ENCODE measurements at places on chromosomes 11 and 22.

GRCh38 chr11:61513143-61513765 is 4.7 kb downstream of the LRRC10B start:
- DNase-seq, result no peak

GRCh38 chr11:130796828-130797227 is 119.5 kb downstream of the SNX19 start:
- no peak for DNase-seq

DNA sequence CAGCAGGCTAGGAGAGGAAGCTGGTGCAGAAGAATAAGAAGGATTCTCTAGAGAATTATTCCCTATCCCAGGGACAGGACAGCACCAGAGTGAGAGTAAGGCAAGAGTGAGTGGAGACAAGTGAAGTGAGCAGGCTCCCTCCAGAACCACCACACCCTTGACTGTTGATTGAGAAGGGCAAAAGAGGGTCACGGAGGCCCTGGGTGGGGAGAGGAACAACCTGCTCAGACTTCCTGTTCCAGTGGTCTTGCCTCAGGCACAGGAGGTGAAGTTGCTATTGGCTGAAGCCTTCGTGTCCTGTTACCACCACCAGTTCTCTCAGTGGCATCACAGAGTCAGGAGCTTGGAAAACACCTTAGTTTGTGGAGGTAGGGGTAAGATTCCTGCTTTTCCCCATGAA is 51.7 kb upstream of the CCDC89 start:
- DNase-seq, result no peak

GRCh38 chr11:27716835-27717234 is 16.6 kb upstream of the BDNF start:
- no peak for DNase-seq

GRCh38 chr11:77046060-77046501 is 11.9 kb downstream of the B3GNT6 start:
- no peak for DNase-seq

GRCh38 chr11:17736930-17737817 is 2.6 kb downstream of the KCNC1 start:
- no peak for DNase-seq

DNA sequence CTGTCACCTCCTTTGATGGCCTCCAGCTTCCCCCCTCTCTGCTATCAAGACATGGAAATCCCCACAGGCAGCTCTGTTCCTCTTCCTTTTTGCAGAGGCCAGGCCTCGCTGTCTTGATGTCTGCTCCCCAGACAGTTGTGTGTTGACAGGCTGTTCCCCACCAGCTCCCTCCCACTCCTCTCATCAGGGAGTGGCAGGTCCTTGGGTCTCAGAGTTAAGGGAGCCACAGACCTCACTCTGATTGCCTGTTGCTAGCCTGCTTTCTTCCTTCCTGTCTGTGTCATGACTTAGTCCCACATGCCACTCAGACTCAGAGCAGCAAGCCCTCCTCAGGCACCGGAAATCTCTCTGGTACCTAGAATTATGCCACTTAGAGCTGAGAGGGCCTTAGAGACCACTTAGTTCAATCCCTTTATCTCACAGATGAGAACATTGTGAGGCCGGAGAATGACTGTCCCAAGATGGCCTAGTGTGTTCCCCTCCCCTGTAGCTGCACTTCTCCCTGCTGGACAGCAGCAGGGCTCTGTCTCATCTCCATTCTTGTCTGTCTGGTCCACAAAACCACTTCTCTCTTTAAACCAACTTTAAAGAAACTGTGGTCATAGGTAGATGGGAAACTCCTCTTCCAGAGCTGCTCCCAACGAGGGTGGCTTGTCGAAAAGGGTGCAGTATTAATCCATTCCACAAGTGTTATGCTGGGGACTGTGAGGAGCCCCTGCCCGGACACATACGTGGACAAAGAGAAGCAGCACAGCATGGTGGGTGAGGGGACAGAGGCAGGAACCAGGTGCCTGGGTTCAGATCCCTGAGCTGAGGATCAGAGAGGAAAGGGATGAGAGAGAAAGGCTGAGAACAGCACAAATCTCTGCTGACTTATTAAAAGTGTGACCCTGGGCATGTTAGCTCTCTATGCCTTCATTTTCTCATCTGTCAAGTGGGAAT is 4.2 kb downstream of the AMPD3 start:
- peak; percentile 30 for DNase-seq

DNA sequence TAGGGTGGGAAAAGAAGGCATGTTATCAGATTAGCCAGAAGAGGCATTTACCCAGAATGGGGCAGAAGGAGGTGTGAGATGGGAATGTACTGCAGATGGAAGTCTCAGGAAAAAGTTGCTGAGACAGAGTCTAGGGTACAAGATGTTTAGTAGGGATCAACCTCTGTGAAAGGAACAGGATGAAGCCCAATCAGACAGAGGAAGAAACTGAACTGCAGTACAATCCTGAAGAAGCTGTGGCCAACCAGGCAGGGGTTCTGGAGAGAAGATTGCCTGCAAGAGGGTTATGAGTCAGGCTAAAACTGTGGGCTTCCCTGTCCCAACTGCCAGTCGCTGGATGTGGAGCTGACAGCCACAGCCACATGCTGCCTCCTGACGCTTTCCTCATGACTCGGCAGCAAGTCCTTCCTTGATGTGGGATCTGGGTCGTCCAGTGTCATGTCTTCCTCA is 64.0 kb downstream of the CWC15 start:
- no peak for DNase-seq

DNA sequence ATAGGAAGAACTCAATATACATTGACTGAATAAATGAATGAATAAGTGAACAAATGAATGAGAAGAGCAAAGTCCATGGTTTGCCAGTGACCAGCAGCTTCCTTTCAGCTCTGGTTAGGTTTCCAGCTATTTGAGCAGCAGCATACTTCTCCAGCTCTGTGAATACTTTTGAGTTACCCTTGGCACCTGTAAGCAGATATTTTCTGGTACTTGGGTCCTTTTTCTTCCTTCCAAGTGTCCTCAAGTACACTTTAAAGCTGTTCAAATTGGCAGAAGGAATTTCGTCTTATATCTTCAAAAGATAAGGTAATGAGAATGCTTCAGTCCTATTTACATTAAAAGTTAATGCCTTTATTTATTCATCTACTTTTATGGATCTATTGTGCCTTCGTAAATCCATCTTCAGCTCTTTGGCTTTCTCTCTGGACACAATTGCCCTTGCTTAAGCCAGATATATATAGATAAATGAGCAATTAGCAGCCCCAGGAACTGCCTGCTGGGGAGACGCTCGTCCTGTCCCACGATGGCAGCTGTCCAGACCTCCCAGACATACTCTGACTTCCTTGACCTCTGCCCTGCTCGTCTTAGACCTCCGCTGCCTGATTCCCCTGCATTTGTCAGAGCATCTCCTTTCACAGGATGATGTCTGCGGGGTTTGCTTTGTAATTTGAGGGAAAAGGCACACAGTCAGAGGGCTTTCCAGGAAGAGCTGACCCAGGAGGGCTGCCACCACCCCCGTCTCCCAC is 926.3 kb downstream of the OPCML start:
- DNase-seq, result no peak

GRCh38 chr11:11629368-11629767 is 7.6 kb upstream of the GALNT18 start:
- no peak for DNase-seq

DNA sequence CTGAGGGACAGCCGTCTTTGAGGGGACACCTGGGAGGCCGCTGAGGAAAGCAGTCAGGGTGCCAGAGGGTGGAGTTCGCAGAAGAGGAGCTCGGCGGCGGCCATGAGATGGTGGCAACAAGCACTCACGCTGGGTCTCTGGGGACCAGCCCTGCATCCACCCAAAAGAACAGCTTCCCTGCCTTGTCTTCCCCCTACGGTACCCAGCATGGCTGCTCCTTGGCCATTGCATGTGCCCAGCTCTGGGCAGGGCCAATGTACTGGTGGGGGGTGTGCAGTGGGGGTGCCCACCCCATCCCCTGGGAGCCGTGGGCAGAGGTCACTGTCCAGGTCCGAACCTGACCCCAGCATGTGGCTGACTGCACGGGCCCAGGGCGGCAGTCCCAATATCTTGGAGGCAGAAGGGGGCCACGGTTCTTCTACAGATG is 42.3 kb downstream of the OSBPL5 start:
- no peak for DNase-seq

- no peak for DNase-seq
Measured at GRCh38 chr11:2259897-2260451, 10.4 kb downstream of the ASCL2 start.

DNA sequence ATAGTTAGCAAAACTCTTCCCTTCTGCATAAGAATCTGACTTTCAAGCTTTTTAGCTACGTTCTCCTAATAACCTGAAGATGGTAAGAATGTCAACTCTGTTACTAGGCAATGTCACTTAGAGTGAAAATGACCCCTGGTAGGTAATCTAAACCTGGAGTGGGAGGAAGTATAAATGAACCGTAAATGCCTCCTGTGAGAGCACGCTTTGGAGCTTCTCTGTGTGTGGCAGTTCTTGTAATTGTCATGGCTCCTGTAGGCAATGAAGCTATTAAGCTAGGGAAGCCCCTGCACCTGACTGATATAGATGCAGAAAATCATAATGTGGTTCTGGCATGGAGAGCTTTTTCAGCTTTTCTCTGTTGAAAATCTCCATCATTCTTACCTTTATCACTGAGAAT is 29.4 kb downstream of the CALCA start:
- no peak for DNase-seq

GRCh38 chr11:11594162-11594561 is 27.6 kb downstream of the GALNT18 start:
- no peak for DNase-seq

DNA sequence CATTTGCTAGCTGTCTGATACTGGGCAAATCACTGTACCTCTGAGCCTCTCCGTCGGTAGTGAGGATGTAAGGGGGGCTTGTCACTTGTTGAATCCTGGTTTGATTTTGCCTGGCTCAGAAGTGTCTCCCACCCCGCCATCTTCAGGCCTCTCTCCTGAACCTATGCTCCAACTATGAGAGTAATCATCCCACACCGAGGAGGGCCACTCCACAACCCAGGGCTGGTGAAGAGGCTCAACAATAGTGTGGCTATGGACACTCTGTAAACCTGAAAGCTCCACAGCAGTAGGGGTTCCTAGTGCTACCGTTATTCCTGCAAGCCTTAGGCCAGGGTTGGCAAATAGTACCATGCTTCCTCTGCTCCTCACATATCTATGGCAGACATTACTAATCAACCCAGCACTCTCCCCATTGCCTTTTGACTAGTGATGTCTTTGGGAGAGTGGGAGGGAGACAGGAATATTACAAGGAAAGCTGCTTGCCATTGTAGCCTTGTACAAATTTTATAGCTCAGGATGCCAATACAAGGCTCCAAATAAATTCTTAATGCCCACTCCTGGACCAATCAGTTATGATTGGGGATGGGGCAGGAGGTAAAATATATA is 134.0 kb upstream of the TEAD1 start:
- DNase-seq, result no peak

GRCh38 chr11:69008737-69009440 is 4.2 kb downstream of the MRGPRF start:
- DNase-seq, result no peak

DNA sequence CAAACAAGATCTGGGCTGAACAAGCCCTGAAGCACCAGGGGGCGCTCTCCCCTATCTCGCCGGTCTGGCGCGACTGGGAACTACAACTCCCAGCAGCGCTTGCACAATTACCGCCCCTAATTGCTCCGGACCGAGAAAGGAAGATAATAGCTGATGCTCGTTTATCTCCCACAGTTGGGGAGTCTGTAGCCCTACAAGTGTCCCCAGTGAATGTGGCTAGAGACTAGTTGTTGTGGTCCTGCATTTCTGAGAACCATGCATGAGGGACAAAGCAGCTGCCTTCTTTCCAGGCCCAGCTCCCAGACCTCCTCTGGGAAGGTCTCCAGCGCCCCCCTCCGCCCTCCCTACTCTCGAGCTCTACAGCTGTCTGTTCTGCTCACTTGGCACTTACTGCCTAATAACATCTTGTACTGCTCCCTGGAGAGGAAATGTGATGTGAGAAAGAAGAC is 34.4 kb downstream of the NRXN2 start:
- peak; percentile 98 for DNase-seq

GRCh38 chr11:110712659-110713448 is 617 bp upstream of the ARHGAP20 start:
- peak; percentile 40 for DNase-seq

GRCh38 chr11:15944460-15944859 is 411.9 kb downstream of the SOX6 start:
- DNase-seq, result no peak

DNA sequence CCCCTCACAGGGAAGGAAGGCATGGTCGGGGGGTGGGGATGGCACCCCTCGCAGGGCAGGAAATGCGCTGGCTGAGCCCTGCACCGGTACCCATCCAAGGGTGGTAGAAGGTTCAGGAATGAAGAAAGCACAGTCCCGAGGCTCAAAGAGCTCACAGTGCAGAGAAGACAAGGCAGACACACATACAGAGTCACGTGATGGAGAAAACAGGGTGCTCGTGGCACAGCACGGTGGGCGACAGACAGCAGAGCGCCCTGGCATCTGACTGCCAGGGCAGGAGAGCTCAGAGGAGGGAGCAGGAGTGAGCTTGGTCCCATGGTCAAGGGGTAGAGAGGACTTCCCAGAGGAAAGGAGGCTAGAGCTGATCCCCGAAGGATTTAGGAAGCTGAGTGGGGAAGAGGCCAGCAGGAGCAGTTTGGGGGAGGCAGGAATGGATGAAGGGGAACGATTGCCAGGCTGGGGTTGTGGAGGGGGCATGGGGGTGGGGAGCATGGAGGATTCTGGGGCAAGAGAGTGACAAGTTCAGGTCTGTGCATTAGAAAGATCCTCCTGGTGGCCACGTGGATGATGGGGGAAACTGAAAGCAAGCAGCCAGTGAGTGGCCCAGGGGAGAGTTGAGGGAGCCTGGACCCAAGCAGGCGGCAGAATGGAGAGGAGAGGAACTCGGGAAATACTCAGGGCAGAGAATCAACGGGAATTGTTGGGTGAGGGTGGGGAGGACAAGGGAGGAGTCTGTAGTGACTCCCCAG is 43.9 kb downstream of the PDE2A start:
- no peak for DNase-seq

DNA sequence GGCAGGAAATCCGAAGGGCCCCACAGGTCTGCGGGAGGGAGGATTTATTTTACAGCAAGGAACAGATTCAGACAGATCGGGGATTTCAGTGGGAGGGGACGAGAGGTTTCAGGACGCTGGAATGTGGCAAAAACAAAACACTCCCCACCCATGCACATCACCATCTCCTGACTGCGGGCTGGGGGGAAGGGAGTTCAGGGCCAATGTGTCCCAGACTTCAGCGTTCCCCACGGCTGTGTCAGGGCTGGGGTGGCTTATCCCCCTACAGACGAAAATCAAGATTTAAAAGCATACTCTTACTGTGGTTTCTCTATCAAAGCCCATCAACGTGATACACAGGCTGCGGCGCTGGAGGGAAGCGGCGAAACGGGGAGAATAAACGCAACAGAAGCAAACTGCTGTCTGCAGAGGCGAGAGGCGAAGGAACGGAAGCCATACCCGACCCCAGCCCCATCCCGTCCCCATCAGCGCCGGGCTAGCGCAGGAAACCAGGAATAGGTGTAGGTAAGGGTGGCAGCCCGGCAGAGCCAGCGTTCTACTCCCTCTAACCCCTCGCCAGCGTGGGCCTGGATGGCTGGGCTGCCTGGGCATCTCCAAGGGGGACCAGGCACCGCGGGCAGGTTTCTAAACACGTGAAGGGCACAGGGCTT is 2.7 kb downstream of the TENM4 start:
- DNase-seq, result peak; percentile 61

GRCh38 chr11:8357891-8358566 is 94.4 kb upstream of the LMO1 start:
- no peak for DNase-seq
